ENCODE measurements at places on chromosomes 3 and 15.

DNA sequence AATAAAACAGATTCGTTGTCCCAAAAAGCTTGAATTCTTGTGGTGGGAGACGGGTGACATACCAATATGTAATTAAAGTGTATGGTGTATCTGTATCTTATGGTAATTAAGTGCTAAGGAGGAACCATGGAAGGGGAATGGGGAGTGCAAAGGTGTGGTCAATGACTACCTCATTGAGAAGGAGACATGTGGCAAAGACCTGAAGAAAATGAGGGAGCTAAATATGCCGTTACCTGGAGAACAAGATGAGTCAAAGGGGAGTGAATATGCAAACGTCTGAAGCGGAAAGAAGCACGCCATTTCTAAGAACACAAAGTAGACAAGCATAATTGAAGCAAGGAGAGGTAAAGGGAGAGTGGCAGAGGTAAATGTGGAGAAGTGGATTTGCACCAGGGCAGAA lies 115.7 kb downstream of the SI start:
- DNase-seq: no peak

DNA sequence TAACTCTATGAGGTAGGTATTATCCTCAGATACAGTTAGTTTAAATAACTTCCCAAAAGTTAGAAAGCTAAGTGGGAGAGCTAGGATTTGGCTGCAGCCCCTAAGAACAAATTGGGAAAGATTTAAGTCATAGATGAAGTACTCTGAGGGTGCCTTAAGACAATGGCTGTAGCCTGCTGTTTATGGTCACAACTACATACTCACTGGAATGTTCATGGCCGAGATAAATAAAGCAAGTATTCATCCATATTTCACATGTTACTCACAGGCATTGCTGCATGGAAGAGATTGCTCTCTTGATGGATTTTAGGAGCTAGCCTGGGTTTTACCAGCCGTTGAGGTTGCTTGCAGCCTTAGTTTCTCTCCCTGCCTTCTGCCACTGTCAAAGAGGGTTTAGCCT lies 145.0 kb downstream of the CMSS1 start:
- DNase-seq: no peak

DNA sequence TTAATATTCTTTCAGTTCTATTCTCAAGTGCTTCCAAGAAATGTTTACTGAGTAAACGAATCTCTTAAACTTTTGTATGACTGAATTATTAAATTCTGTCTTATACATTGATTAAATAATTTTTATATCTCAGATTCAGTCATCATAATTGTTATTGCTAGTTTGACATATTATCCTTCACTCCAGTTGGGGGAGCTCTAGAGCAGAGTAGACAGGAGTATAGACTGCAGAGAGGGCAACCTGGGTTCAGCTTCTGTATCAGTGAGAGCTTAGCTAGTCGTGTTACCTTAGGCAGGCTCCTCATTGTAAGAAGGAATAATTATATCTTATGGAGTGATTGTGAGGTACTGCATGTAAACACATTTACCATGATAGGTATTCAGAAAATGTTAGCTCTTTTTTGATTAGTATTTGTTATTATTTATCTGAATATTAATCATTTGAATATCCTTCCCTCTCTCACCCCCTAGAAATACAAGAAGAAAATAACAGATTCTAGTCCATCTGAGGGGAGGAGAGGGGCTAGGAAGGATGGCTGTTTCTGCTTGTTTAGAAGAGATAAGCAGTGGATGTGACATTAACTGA lies 31.0 kb upstream of the ZCWPW2 start:
- no peak for DNase-seq

DNA sequence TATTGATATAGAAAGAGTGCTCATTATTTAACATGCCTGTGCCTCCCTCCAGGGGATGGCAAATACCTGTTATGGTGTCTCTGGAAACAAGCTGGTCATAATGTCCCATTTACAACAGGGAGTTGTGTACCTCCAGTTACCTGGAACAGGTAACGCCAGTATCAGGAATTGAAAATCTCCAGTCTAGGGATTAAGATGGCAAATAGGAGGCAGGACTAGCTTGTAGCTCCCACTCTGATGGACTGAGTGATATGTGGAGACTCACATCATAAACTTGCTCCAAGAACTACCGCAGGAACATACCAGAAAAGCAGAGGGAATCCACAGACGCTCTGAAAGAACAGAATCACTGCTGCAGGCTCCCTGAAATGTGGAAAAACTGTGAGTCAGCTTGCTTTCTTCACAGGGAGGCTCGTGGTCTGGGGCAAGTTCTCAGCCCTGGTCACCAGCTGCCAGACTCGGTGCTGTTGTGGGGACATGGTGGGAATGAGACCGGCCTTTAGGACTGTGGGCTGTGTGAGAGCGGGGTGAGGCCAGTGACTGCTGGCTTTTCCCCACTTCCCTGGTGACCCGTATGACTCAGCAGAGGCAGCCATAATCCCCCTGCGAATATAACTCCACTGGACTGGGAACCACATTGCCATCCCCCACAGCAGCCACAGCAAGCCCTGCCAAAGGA lies 97.4 kb downstream of the KCNAB1 start:
- no peak for DNase-seq

GRCh38 chr3:129045675-129046036 lies 14.9 kb upstream of the GP9 start:
- DNase-seq: no peak

DNA sequence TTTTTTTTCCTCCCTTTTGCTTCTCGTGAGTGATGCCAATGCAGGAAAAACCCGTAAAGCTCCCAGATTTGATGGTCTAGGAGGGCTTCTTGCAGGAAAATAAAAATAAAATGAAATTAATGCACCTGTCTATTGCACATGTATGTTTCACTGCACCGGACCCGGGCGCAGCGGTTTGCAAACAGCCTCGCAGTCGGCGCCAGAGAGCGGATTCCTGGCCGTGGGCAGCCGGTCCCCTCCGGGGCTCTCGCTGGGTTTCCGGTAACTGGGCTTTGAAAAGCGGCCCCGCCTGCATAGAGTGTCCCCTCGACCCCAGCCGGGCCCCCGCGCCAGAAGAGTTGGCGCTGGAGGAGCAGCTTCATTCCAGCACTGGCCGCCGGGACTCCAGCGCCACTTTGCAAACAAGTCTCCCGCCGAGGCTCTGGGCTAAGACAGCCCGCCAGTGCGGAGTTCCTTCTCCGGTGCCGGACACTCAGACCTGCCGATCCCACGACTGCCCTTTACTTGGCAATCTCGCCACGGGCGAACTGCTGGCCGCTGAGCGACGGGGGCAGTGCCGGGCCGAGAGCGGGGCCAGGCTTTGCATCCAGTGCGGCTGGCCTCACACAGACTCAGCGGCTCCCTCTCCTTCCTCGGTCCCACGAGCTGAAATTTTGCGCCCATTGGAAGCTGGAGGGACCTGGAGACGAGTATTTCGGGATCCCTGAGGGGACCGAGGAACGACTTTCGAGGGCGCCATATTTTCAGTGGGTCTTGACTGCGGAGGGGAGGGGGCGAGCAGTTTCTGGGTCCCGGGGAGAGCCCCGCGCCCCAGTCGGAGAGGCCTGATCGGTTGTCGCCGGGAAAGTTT lies 225.9 kb upstream of the C2CD4B start:
- no peak for DNase-seq

GRCh38 chr3:69433969-69434325 lies 48.1 kb upstream of the FRMD4B start:
- no peak for DNase-seq

DNA sequence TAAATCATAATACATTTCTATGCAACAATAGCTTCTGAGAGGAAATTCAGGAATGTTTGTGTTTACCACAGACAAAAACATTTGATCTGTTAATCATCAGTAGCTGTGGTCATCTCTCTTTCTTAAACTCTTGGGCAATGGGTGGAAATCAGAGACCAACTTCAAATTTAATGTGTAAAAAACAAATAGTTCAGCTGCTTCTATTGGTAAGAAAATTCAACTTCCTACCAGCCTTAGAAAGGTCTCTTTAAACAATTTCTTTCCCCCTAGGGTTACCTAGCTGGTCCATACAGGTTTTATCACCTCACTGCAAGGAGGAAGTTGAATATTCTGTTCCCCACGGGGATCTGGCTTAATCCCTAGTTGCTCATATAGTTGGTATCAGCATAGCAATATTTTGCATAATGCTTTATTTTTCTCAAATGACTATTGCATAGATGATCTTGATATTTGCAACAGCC lies 20.3 kb upstream of the PPP4R2 start:
- DNase-seq: no peak

DNA sequence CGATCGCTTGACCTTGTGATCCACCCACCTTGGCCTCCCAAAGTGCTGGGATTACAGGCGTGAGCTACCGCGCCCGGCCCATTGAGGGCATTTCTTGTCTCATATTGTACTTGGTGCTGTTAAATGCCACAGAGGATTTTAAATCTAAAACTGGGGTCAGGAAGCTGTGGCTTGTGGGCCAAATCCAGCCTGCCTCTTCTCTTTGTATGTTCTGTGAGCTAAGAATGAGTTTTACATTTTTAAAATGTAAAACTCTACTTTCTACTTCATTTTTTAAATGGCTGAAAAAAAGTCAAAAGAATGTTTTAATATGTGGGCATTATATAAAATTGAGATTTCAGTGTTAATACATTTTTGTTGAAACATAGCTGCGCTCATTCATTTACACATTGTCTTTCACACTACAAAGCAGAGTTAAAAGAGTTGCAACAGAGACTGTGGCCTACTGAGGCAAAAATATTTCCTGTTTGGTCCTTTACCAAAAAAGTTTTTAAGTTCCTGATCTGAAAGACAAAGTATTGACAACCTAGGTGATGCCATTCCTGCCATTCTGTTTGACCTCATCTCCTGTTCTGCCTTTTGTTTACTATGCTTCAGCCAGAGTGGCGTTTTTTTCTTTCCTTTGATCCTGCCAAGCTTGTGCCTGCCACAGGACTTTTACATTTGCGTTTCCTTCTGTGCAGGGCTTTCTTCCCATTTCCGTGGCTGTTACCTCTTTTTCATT lies 50.4 kb downstream of the PDCD6IP start:
- DNase-seq: no peak

DNA sequence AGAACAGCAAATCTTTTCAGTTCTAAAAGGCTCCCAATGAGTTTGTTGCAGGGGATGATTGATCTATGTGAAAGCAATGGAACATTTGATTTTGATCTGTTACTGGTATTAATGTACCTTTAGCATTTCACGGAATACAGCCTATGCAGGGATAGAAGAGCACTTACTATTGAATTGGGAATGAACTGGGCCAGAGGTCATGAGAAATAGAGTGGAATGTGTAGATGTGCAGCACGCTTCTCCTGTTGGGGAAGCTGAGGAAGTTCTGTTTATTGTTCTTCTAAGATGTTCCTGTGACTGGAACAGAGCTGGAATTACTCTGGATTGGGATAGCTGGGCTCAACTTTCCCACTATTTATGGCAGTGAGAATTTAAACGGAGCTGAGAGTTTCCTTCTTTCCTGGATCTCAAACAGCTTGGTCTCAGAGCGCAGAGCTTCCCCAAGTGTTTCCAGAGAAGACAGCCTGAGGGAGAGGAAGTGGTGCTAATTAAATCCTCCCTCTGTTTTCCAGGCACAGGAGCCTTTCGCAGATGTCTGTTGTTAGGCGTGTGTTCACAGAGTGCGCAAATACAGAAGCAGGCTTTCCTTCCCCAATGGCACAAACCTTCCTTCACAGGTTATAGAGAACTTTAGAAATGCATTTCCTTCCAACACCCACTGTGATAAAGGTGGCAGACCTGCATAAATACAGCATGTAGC lies 32.5 kb downstream of the TPRG1 start:
- no peak for DNase-seq

- no peak for DNase-seq
Observed at GRCh38 chr3:140363801-140364200, 314.1 kb upstream of the TRIM42 start.

DNA sequence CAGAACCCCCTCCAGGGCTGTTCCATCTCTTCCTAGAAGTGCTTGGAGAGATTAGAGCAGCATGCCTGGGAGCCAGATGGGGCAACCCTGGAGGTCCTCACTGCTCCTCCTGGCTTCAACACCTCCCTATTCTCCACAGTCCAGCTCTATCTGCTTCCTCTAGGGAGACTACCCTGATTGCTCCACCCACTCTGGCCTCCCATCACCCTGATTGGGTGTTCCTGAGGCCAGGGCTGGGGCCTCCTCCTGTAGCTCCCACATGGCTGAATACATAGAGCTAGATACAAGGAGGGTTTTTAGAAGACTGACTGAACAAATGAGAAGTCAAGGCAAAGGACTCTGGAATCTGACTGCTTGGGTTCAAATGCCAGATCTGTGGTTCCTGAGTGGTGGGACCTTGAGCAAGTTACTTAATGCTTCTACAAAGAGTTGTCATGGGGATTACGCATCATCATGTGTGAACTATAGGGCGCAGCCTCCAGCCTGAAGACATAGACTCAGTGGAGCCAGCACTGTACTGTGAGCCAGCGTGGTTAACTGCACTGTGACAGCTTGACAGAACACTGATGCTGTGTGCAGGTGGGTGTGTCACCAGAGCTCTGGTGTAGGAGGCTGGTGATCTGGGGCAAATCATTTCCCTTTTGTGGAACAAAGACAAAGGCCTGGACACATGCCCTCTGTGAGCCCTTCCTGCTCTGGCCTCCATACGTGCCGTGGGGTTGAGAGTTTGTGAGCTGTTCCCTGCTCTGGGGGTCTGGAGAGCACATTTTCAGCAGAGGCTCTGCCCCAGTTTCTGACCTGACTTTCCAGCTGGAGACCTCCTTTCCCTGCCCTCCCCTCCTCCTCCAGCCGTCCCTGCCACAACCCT lies 74.8 kb downstream of the SCN5A start:
- DNase-seq: no peak

DNA sequence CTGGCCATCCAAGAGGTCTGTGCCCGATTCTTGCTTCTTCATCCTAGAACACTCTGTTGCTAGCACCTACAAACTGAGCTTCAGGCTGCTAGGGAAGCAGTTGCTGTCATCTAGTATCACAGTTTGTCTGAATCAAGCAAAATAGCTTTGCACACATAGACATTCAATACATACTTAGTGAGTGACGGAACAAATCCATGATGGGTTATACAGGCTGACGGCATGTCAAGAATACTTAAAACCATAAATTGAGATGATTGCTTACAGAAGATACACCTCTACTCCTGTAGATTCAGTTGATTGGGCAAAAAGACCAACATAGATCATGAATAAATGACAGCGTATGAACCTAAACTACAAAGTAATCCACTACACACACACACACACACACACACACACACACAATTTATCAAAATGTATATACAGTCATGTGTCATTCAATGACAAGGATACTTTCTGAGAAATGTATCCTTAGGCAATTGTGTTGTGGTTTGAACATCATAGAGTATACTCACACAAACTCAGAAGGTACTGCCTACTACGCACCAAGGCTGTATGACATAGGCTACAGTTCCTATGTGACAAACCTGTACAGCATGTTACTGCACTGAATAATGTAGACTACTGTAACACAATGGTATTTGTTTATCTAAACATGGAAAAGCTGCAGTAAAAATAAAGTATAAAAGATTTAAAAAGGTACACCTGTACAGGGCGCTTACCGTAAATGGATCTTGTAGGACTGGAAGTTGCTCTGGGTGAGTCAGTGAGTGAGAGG lies 14.4 kb upstream of the HEG1 start:
- no peak for DNase-seq

Data from NCI-H510A (cell line).